Kidney capillary endothelial cell (primary cell): ENCODE measurements at places on chromosomes 7 and 10.

GRCh38 chr7:107528461-107528860, 35.3 kb downstream of the COG5 start:
- DNase-seq = peak; percentile 17

GRCh38 chr10:59668096-59668495, 41.6 kb downstream of the SLC16A9 start:
- no peak for DNase-seq

GRCh38 chr10:70109064-70109729, 23.4 kb downstream of the AIFM2 start:
- no peak for DNase-seq

DNA sequence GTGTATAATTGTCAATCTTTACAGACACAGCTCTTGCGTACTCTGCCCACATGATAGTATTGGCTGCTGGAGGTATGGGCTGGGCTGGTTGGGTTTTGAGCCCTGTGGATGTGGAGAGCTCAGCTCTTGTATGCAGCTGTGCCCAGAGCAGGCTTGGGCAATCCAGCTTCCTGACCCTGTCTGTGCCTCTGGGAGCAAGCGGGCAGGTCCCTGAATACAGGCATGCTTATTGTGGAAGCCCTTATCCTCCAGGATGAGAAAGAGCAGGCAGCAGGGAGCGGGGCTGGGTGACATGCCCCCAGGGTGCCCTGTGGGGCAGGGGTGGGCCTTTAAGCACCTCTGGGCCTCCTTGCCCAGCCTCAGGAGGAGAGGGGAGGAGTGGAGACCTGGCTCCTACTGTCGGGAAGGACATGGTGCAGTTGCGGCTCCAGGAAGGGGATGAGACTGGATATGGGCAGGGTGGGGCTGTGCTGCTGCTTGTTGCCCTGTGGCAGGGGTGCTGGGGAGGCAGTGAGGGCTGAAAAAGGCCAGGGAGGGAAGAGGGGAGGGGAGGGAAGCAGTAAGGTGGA, 32.7 kb upstream of the SH2D4B start:
- no peak for DNase-seq

- peak; percentile 60 for DNase-seq
Measured at GRCh38 chr7:90244909-90245851, at the start of gene CFAP69. CFAP69 (plus strand) TSS chr7:90245174; CDS start chr7:90245425, 251 bp downstream.

- no peak for DNase-seq
Measured at GRCh38 chr10:8043569-8044306, 10.8 kb upstream of the GATA3 start.
